T follicular helper cell (primary cell): ENCODE measurements at places on chromosomes 1 and 21.

DNA sequence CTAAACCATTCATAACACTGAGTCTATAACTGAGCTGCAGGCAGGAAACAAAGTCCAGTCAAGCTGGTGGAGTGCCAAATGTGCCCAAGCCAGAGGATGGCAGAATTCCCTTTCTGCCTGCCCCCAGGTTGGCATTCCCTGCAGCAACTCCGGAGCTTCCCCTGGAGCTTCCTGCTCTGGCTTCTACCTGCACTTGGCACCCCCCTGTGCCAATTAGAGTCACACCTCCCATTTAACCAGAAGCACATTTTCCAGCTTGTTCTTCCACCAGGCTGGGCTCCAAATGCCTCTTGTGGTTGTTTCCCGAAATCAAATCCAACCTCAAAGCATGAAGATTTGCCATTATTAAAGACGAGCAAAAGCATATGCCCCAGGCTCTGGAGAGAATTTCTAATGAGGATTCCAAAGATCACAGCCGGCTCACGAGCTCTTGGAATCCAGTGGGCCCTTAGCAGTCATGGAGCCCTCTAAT, 294.5 kb downstream of the RRAGC start:
- DNase-seq, result no peak

DNA sequence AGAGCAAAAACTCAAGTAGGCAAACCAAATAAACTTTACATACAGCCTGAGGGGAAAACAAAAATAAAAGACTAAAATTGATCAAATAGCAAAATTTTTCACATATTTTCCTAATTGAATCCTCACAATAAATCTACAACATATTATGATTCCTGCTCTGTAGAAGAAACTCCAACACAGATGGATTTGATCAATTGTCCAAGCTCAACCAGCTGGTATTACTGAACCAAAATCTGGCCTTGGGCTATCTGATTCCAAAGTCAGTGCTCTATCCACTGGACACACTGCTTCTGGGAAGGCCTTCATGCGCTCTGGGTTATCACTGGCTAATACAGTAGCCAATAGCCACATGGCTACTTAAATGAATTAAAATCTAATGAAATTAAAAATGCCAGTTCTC, 39.3 kb downstream of the PCNX2 start:
- no peak for DNase-seq

GRCh38 chr1:8374812-8375211, 56.9 kb downstream of the SLC45A1 start:
- DNase-seq, result no peak

DNA sequence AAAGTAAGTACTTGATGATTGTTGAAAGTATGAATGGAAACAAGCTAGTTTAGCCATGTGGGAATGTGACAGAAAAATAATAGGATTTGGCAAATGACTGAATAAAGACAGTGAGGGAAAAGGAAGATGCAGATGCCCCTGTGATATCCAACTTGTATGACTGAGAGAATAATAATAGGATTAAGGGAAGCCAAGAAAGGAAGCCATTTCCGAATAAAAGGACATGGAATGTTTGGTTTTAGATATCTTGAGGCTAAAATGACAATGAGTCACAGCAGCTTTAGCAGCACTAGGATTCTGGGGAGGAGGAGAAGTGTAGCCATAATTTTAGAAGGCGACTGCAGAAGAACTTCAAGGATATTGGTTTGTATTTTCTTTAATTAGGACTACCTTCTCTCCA, 109.2 kb downstream of the TTLL7 start:
- no peak for DNase-seq

DNA sequence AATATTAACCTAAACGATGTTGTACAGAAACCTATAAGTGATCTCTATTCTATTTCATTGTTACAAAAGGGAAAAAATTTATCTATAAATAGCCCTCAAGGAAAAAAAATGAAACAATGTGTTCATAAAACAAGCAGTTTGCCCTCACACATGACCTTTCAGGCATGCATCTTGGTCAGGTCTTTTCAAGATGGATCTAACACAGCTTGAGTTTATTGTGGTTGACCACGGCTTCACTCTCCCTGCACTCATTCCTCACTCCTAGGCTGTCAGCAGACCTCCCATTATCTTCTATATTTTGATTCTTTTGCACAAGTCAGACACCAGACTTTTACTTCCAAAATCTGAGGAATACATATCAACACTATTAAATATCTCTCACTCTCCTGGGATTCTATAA, 544.3 kb downstream of the KCNT2 start:
- DNase-seq, result no peak

- DNase-seq, result no peak
These were observed 328.9 kb downstream of the NUF2 start for GRCh38 chr1:163650624-163651023.

- no peak for DNase-seq
These were observed 49.0 kb upstream of the ASB17 start for GRCh38 chr1:75980972-75981897.

DNA sequence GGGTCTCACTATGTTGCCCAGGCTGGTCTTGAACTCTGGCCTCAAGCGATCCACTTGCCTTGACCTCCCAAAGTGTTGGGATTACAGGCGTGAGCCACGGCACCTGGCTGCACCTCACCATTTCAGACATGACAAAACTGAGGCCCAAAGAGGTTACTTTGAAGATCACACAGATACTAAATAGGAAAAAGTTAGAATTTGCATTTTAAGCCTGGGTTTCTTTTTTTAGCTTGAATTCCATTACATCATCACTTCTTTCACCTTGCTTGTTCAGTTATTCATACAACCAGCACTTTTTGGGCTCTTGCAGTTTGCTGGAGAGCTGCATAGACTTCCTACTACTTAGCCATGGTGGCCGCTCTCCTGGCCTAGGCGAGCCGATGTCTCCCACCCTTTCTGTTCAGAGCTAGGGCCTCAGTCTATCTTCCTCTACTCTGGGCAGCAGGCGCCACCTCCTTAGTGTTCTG, 16.3 kb upstream of the CD2 start:
- no peak for DNase-seq

- no peak for DNase-seq
These were observed 176.3 kb downstream of the PRDM16 start for GRCh38 chr1:3245344-3245743.

DNA sequence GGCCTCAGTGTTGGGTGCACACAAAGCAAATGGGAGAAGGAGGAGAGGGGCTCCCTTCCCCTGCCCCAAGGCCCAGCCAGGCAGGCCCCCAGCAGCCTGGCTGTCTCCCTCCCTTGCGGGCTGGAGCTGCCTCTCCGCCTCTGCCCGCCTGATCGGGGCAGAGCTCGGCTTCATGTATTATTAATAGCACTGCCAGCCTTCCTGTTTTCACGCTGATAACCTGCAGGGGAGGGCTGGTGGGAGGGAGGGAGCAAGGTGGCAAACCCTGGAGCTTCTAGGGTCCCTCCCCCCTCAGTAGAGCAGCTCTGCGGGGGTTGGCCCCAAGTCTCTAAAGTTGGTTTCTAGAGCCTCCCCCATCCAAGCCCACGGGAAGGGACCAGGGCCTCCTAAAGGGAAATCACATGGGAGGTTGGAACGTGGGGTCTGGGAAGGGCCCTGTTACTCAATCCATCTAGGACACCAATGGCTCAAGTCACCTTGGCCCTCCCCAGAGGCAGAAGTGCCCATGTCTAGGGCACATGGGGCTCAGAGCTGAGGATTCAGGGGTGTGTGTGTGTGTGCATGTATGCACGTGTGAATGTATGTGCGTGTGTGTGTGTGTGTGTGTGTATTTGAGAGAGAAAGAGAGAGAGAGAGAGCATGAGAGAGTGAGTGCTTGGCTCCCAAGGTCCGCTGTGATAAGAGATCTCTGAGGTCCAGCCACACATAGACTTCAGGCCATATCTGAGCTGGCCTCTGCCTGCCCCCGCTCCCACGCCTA, 21.8 kb upstream of the POU3F1 start:
- DNase-seq, result no peak

DNA sequence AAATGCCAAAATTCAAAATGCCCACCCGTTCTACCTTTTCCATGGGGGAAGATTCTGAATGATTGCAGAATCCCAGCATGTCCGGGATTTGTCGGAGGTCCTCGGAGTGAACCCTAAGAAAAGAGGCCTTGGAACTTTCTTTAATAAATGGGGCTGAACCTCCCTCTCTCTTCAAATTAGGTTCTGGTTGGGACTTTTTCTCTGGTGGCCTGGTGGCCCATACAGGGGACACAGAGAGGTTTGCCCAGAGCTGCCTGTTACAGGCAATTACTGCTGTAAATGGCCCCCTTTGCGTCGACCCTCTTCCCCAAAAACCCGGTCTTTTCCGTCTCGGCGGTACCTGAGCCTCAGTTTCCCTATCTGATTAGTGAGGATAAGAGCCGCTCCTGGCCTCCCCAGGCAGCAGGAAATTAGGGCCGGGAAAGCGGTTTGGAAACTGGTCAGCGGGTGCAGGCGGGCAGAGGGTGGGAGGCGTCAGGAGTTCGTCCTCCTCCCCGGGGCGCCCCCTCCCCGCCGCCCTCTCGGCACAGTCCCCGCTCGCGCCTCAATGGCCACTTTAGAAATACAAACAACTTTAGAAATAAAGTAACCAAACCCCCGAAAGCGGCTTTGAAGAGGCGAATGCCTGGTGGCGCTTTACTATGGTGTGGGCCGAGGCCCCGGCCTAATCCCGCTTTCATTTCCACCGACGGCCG, 15.6 kb downstream of the PAX7 start:
- no peak for DNase-seq

- DNase-seq, result no peak
These were observed 64.0 kb upstream of the CHRM3 start for GRCh38 chr1:239322369-239322768.

- DNase-seq, result no peak
These were observed 284.4 kb upstream of the C1orf105 start for GRCh38 chr1:172135978-172136610.

DNA sequence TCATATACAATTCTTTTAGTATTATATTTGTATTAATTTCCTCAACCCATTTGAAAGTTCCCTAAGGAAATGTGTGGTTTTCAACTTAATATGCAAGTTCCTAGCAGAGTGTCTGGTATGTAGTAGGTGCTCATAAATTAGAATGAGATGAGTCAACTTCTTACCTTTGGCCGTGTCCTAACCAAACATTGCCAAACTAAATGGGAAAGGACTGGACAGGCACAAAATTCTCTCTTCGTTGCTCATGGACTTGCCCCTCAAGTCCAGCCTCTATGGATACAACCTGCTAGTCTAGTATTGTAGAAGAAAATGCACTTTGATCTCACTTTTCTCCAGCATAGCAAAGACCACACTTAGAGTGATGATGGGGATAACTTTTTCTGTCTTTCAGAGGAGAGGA, 11.6 kb upstream of the MRPS14 start:
- no peak for DNase-seq

- no peak for DNase-seq
These were observed 11.5 kb downstream of the KCNA2 start for GRCh38 chr1:110594456-110595352.

DNA sequence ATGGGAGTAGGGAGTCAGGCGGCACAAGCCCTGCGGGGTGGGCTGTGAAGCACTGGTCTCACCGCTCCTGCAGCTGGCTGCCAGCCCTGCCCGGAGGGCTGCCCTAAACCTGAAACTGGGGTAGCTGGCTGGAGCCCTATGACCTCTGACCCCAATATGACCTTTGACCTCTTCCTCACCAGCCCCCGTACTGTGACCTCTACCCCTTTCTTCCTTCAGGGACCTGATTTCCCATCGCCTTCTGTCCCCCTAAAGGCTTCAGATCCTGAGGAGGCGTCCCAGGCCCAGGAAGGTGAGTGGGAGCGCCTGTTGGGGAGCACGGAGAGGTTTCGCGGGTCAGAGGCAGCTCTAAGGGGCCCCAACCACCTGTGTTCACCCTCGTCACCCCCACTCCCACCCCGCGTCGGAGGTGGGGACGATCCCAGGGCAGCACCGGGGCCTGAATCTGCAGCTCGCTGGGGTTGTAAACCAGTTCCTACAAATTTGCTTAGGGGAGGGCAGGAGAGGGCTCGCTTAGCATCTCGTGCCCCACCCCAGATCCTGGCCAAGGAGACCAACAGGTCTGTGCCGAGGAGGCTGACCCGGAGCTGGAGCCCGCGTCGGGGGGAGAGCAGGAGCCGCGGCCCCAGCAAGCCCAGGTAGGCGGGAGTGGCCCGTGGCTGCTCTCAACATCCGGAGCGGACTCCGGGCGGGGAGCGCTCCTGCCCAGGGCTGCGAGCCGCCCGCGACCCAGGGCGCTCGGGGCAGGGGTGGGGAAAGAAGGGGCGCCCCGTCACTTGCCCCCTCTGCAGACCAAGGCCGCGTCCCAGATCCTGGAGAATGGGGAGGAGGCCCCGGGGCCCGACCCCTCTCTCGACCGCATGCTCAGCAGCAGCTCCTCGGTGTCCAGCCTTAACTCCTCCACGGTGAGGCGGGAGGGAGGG, 7.3 kb downstream of the SYTL1 start:
- DNase-seq, result no peak

- DNase-seq, result no peak
These were observed 112.0 kb upstream of the CHRM3 start for GRCh38 chr1:239274242-239274830.

DNA sequence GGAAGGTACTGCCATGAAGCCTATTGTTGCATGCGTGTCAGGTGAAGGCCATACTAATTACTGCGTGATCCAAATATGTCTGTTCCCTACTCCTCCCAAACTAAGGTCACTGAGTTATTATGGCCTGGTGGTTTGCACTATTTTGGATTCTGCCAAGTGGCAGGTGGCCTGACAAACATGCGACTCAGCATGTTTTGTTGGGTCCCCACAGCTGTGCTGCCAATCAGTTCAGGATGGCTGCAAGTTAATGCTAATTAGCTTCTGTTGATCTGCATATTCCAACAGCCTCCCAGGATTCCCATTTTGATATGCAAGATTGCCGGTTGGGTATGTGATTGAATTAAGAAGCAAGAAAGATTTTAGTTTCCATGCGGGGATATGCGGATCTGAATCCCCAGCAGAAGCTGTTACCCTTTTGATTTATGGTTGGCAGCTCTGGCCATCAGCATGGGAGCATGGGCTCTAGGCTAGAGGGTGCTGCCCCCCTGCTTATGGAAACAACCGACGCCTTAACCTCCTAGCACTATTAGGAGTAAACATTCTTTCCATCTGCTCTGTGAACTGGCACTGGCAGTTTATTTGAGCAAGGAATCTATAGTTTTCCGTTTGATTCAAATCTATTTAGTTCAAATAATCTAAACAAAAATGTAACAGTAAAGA, 429.8 kb upstream of the C1orf87 start:
- DNase-seq, result no peak

DNA sequence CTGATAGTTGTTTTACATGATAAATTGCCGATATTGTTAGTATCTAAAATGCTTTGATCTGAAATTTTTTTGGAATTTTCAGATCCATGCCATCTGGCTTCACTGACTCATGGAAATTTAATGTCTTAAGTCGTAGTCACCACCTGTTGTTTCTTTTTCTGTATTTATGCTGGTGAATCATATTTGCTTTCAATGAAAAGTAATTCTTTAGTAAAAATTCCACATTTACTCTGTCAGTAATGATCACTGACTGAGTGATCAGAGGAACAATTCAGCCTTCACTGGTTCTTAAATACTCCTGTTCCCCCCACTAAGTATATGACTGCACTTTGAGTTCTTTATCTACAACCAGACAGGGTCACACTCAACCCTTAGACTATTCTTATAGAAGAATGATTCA, 185.6 kb upstream of the NRIP1 start:
- no peak for DNase-seq
